ENCODE measurements at places on chromosomes 5 and 9. TPM values are rescaled to one million over a fixed set of nuclear protein-coding genes. Genes with fewer than 3 reads are reported as not detected.
A peak's percentile ranks its signal among the peaks of the same experiment; 100 is the strongest.

DNA sequence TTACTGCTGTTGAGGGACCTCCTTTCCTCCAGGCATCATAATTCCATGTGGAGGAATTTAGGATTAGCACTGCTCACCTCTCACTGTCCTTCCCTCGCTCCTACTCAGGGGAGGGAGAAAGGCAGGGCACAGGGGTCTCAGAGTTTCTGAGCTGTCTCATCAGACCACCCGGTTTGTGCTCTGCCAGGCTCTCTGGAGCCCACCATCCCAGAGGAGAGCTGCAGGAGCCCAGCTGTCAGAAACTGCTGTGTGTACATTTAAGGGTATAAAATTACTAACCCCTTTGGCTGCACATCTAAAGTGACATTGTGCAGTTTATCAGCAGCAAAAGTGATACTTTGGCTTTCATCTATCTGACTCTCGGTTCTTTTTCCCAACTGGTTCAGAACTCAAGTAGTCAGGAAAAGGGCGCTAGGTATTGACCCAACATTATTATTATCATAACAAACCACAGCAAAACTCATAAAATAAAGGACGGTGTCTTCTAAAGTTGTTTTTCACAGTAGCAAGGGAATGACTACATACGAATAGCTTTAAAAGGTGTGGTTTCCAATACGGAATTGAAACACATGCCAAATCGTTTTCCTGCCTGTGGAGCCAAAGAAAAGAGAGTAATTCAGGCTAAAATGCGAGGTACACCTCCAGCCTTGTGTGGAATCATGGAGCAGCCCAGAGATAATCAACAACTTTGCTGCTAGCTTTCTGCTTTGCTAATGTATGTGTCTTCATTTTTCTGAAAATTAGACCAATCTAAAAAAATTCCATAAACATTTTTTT lies 348.1 kb downstream of the TMEM167A start:
- no peak for DNase-seq
- no peaks in the 10 kb centered on the region for H3K4me1 ChIP-seq
- no peaks in the 10 kb centered on the region for H3K27me3 ChIP-seq
- H3K36me3 ChIP-seq: no peaks in the 10 kb centered on the region

GRCh38 chr5:142466195-142466971 lies 141.6 kb upstream of the SPRY4 start:
- no peaks in the 10 kb centered on the region for H3K27me3 ChIP-seq
- H3K36me3 ChIP-seq: no peaks in the 10 kb centered on the region
- H3K4me1 ChIP-seq: peaks cover 20% of the 10 kb centered on the region

DNA sequence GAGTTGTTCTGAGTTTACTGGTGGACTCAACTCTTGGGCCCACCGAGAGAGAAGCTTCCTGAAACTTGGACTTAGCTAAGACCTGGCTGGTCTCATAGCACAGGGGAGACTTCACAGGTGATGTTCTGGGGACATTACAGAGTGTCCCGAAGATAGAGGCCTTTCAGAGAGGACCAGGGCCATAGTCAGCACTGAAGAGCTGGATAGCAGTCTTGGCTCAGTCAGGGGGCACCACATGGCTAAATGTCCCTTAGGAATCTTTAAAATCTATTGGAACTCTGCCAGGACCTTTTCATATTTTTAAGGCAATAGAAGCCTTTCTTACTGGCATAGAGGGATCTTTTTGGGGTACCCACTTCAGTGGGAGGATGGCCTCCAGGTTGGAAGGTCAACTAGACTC lies 59.8 kb upstream of the CPLX2 start:
- no peak for DNase-seq
- no peak overlapping the region for H3K4me3 ChIP-seq
- peaks cover 9% of the 10 kb centered on the region for H3K27me3 ChIP-seq
- H3K4me1 ChIP-seq: peaks cover 13% of the 10 kb centered on the region

DNA sequence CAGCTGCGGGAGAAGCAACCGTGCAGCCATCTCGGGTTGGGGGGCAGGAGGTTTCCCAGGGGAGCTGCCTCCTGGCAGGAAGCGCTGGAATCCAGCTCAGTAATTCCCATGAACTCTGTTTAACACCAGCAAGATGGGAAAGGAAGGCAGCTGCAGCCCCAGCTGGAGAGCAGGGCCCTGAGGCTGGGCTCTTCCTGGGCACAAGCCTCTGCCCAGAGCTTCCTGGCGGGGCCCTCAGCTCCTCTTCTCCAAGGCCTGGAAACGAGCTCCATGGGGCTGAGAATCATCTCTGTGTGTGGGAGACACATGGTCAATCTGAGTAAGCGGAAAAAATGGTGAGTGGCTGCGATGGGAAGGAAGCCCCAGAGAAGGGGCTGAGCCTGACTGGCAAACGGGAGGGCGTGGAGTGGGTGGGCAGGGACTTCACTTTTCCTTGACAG lies 6.3 kb downstream of the MRPL36 start:
- H3K36me3 ChIP-seq: peaks cover 5% of the 10 kb centered on the region
- no peak overlapping the region for H3K4me3 ChIP-seq
- peak; percentile 72 for DNase-seq
- peak overlapping the region; percentile 67 for H3K27ac ChIP-seq
- peaks cover 54% of the 10 kb centered on the region for H3K4me1 ChIP-seq

DNA sequence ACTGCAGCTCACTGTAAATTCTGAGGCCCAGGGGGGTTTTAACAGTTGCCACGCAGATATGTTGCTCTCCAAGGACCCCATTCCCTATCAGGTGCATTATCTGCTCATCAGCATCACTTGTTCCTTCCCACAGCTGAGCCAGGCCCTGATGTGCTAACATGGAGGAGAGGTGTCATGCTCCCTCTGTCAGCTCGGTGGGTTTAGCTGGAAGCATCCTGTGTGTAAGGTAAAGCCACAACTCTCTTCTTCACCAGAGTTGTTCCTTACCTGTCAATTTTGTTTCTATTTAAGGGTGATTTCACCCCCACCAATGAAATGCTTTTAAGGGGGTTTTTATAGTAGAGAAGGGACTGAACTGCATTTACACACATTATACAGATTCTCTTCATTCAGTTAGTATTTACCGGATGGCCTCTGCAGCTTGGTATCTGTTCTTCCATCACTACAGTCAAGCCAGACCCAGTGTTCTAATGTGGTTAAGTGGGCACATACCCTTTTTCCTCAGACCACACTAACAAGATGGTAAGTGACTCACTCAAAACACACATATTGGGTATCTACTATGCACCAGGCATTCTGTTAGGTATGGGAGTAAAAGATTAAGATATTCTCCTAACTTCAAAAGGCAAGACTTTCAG lies 205.4 kb downstream of the DCP2 start:
- H3K36me3 ChIP-seq: no peaks in the 10 kb centered on the region
- DNase-seq: no peak
- no peaks in the 10 kb centered on the region for H3K27me3 ChIP-seq
- H3K27ac ChIP-seq: no peak overlapping the region
- H3K4me3 ChIP-seq: no peak overlapping the region

- no peaks in the 10 kb centered on the region for H3K36me3 ChIP-seq
- H3K27me3 ChIP-seq: no peaks in the 10 kb centered on the region
- no peak for DNase-seq
- no peak overlapping the region for H3K27ac ChIP-seq
- H3K4me3 ChIP-seq: no peak overlapping the region
- no peaks in the 10 kb centered on the region for H3K4me1 ChIP-seq
Measured at GRCh38 chr5:87605663-87606062, 192.9 kb upstream of the CCNH start.

GRCh38 chr5:103127292-103127817 lies 7.3 kb downstream of the PPIP5K2 start:
- no peaks in the 10 kb centered on the region for H3K4me1 ChIP-seq
- DNase-seq: no peak
- no peaks in the 10 kb centered on the region for H3K27me3 ChIP-seq
- H3K36me3 ChIP-seq: no peaks in the 10 kb centered on the region
- H3K4me3 ChIP-seq: no peak overlapping the region

DNA sequence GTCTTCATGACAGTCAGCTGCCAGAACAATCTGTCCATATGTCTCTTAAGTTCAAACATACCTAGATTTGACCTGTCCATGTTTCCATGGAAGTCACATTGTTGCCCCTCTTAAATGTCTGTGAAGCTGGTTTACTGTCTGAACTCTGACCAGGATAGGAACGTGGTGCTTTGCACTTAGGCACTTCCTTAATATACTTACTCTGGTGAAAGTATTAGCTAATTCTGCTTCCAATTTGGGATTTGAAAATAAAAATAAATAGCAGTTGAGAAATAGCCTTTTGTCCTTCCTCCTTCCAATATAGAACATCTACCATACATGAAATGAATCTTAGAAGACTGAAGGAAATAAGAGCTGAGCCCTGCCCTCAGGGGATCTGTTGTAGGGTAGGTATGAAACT lies 524.5 kb upstream of the CLINT1 start:
- H3K4me1 ChIP-seq: peaks cover 43% of the 10 kb centered on the region
- no peak overlapping the region for H3K27ac ChIP-seq
- DNase-seq: no peak
- H3K4me3 ChIP-seq: no peak overlapping the region
- no peaks in the 10 kb centered on the region for H3K36me3 ChIP-seq

- no peaks in the 10 kb centered on the region for H3K27me3 ChIP-seq
- DNase-seq: no peak
- H3K27ac ChIP-seq: no peak overlapping the region
- H3K36me3 ChIP-seq: no peaks in the 10 kb centered on the region
Measured at GRCh38 chr9:27085456-27085855, 23.6 kb upstream of the TEK start.

The SPINK7 gene
- total RNA-seq: not detected

The MAML1 gene
- 8.0 TPM for total RNA-seq

The OR2Y1 gene
- total RNA-seq: not detected

The DHX29 gene
- total RNA-seq: 35.8 TPM
